Caki2 (cell line): ENCODE measurements at places on chromosomes 3 and 15.

DNA sequence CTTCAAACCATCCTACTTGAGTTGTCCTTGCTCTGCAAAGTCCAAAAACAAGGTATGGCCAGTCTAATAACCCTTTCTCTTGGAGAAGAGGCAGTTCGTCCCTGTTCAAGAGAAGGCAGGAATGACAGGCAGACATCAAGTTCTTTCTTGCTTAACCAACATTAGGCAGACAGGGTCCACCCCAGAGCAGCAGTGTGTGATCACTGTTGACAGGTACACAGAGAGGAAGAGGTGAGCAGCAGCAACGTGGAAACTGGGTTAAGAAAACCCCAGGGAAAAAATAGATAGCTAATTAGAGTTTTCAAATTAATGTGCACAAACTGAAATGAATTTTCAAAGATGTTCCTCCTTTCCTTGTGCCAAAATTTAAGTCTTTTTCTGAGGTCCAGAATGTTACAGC lies 48.2 kb downstream of the TNIK start:
- no peak for DNase-seq

- no peak for DNase-seq
Measured at GRCh38 chr3:30702038-30702827, 95.8 kb downstream of the TGFBR2 start.

- no peak for DNase-seq
Measured at GRCh38 chr15:57445872-57446271, 69.6 kb downstream of the CGNL1 start.

DNA sequence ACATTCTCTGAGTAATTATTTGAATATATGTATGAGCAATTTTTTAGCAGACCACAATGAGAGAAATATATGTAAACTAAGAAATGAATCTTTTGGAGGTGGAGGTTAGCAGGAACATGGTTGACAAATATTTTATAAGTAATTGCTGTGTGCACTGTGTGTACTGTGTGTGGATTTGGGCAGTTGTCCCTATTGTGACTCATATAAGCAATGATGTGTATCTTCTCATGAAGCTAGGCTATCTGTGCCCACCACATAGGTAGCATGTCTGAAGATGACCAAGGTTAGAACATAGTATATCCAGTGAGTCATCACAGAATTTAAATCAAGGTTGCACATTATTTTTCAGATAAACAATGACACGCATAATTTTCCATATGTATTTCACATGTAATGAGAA lies 713.9 kb upstream of the GBE1 start:
- no peak for DNase-seq

DNA sequence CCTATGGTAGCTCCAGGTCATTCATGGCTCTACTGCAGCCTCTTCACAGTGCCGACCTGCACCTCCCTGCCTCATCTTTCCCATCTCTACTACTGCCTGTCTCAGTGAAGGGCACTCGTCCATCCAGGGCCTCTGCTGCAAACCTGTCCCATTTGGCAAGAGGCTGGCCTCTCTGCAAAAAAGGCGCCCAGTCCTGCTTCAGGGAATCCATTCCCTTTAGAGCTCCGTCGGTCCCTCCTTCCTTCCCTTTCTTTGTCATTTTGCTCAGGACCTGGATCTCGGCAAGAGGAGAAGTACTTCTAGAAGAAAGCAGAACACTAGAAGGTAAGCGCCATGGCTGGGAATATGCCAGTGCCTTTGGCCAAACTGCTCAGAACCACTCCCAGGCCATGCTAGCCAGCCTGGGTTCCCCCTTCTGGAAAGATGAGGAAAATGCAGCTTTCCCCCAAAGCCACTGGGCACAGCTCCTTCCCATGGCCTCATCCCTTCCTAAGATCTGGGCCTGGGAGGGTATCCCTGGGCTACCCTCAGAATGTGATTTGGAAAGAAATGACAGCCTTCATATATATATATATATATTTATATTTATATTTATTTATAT lies 6.4 kb upstream of the ISL2 start:
- no peak for DNase-seq
